Coronary artery (tissue), 2 donors: ENCODE measurements at places on chromosomes 2 and 18.

GRCh38 chr2:38492042-38492615 lies 110.6 kb downstream of the HNRNPLL start:
- DNase-seq, result no peak

DNA sequence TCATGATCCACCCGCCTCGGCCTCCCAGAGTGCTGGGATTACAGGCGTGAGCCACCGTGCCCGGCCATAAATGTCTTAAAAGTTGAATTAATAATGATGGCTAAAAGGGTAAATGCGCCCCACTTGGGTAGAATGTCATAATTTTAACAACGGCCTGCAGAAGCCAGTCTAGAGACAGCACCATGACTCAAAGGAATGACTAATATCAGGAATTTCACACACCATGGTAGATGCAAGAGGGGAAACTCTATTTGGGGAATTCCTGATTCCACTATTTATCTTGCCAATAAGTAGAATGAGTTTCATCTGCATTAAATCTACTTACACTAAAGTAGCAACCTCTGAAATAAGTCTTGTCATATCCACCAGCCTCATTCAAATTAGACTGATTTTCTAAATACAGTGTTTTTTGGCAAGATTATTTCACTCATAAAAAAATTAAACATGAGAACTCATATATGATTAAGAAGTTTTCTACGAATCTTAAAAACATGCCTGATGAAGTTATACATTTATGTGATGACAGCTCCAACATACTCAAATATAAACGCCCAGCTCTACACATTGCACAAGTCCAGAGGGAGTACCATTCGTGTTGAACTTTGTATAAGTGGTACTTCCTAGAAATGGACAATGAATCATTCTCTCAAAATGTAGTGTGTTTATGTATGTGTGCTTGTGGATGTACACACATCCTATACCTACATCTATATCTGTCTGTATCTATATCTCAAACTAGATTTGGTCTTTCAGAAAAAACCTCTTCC lies 309.7 kb downstream of the IRS1 start:
- DNase-seq, result no peak

DNA sequence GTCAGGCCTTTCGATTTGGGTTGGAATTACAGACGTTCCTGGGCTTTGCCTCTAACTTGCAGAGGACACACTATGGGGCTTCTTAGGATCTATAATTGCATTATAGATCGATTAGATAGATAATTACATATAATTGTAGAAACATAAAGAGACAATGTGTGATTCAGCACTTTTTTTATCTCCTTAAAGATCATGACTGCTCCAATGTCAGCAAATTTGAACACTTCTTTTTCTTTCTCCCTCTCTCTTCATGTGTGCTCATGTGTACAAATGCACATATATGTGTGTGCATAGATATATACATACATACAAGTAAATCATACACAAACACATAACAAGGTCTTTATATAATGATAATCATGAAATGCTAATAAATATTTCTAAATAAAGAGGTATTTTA lies 1261.2 kb upstream of the SLC39A10 start:
- no peak for DNase-seq

DNA sequence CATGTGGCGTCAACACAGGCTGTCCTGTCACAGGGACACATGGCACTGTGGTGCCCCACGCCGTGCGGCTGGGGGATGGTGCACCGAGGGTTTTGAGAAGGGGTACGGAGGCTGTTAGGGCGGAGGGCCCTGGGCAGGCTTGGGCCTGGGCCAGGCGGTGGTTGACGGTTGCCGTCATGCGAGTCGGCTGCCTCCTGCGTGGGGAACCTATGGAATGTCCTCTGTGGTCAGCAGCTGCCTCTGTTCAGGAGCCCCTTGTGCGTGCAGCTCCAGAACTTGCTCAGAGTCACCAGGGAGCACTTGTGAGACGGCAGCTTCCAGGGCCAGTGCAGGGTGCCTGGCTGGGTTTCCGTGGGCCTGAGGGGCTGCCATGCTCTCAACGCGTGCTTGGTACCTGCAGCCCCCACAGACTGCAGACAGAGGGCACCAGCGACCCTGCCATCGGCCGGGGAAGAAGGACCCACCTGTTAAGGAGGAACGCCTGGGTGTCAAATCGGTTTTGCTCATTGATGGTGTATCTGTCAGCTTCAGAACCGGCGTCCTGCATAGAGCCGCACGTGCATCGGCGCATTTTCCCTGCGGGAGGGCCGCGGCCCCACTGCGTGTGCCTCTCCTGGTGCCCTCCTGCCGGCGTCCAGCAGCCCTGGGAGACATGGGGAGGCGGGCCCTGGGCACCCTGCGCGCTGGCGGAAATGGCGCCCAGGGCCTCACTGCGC lies 10.0 kb upstream of the D2HGDH start:
- no peak for DNase-seq

DNA sequence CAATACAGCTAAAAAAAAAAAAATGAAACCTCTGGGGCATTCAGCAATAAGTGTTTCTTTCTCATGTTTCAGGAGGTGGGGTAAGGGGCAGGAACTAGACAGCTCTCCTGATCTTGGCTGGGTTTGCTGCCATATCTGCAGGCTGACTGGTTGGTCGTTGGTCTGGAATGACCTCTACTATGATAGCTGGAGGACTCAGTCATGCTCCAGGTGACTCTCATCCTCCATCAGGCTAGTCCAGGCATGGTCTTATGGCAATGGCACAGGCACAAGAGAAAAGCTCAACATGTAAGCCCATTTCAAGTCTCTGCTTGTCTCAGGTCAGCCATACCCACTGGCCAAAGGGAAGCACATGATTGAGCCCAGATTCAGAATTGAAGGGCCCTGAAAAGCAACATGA lies 9.5 kb upstream of the SLC1A4 start:
- no peak for DNase-seq

DNA sequence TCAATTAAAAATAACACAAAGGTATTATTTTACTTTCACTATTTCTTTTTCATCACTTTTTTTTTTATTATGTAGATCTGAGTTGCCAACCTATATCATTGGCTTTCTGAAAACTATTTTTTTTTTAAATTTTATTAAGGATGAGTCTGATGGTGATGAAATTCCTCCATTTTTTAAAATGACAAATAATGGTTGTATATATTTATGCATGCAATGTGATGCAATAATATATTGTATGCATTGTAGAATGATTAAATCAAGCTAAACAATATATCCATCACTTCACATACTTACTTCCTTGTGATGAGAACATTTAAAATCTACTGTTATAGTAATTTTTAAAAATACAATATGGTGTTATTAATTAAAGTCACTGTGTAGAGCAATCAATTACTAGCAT lies 1081.6 kb downstream of the CNTNAP5 start:
- DNase-seq, result no peak

DNA sequence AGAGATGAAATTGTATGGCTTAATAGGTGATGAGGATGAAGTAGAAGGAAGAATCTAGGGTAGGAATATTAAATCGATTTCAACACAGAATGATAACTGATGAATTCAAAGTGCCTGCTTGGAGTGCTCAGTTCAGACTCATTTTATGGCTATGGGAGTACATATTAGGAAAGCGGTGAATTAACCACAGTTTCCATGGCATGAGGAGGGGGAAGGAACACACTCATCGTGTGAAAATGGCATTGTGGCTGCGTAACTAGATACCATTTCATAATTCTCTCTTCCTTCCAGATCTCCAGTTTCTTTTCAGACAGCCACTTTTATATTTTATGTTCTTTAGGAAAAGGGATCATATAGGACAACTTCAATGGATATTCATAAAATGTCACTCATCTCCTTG lies 232.3 kb upstream of the KCNJ3 start:
- no peak for DNase-seq

DNA sequence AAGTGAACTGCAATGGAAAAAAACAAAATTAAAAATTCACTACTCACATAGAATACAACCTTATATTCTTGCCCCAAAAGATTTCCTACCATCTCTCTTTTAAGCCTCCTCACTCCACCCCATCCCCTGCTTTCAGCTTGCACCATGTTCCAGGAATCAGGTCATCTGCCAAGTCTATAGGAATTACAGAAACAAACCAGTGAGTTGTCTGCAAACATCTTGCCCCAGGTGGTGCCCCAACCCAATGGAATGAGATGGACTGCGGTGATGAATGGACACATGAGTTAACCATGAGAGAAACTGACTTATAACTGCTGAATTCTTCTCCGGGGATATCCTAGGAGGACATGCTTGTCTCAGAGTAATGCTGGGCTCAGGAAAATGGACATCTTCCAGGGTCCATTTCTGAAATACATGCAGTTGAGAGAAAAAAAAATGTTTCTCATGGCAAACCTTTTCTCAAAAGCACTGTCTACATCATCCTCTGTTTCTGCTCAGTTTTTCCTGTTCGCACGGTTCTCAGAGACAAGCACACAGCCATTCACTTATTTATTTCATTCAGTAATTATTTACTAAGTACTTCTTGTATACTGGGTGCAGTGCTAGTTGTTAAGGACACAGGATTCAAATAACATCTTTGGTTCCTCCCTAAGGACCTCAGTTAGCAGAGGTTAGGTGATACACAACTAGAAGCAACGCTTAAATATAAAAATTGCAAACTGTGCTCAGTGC lies 350.0 kb downstream of the RND3 start:
- DNase-seq, result no peak

- no peak for DNase-seq
Observed at GRCh38 chr2:238378230-238379095, 48.3 kb upstream of the ASB1 start.

GRCh38 chr2:26527726-26528585 lies 50.0 kb upstream of the OTOF start:
- no peak for DNase-seq

DNA sequence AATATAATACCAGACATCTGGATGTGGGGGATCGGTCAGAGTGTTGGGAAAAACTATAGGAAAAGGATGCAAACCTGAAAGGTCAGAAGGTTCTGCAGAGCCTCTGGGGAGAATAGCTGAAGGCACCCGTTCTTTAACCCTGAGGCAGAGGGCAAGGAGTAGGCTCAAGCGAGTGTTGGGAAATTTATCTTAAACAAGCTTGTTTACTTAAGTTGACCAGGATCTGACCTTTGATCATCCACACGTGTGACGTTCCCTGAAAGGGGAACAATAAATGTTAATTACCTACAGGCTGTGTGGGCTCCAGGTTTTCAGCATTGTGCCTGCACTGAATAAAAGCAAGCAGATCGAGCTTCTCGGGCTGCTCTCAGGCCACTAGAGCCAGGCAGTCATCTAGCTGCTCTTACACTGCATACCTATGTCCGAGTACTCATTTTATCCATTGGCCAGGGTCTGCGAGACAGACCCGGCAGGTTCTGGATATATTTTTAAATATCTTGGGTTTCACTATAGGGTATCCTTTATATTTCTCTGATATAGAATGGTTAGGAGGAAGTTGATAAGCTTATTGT lies 400.6 kb upstream of the CHST9 start:
- no peak for DNase-seq

DNA sequence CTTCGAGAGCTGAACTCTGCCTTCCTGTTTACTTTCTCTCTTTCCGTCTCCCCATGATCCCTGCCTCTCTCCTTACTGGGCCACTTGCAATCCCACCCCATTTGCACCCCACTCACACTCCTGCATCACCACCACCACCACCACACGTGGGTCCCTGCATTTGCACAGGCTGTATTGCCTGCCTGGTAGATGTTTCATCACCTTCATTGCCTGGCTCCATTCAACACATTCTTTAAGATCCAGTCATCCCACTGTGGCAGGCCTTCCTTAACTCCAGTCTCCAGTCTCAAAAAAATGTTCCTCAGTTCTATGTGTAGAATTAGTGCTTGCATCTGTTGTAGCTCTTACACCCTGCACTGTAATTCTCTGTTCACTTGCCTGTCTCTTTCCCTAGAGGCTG lies 13.9 kb downstream of the NOSTRIN start:
- no peak for DNase-seq

DNA sequence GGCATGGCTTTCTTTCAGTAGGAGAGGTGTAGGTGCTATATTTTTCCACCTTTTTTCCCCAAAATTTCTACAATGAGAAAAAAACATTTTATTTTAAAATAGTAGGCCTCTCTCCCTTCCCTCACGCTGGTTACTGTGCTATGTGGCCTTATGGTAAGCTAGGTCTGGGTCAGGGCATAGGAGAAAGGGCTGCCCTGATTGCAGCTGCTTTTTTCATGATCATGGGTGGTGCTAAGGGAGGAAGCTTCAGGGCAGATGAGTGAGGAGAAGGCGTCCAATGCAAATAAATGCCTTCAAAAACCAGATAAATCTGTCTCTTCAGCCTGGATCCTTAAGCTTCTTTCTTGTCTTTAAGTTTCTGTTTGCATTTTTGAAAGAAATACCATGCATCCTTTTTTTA lies 246.4 kb downstream of the ALPK2 start:
- no peak for DNase-seq

- no peak for DNase-seq
Observed at GRCh38 chr2:142791335-142791734, 86.1 kb upstream of the KYNU start.

DNA sequence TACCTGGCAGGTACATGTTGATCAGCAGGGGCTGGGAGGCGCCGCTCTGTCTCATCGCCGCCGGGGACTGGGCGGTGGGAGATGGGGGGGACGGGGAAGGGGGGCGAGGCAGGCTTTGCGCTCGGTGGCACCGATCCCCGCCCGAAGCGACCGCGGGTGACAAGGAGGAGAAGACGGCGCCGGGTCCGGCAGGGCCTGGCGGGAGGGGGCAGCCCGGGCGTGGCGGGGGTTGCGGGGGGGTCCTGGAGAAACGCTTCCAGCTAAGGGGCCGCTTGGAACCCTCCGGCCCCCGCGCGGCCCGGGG lies at the start of gene FEV:
TSS of gene FEV (minus strand) at position 164 of the 304 bp plus-strand sequence. CDS start at position 55, 109 bp downstream.
- DNase-seq, result no peak

GRCh38 chr18:48676346-48676745 lies 137.5 kb downstream of the CTIF start:
- DNase-seq, result no peak

DNA sequence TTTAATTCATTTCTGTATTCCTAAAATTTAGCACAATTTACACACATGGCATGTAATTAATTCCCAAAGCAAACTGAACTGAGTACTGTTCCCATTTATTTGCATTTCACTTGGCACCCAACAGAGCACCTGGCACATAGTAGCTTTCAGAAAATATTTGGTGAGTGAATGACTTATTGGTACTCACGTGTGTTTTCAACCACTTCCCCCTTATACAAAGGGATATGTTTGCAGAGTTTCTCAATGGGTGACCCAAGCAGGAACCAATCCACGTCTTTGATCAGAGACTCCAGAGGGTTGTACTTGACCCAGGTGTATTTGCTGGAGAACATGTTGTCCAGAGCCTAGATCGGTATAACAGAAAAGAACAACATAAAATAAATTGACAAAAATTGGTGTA lies 6.6 kb downstream of the GKN2 start:
- no peak for DNase-seq

GRCh38 chr2:9401646-9402371 lies 21.5 kb downstream of the ITGB1BP1 start:
- DNase-seq, result no peak

- no peak for DNase-seq
Observed at GRCh38 chr18:22417496-22418188, at the start of gene CTAGE1. Gene CTAGE1 (minus strand): TSS chr18:22417915. CDS start chr18:22417811, 104 bp downstream.

GRCh38 chr2:237122214-237122666 lies 36.6 kb downstream of the COPS8 start:
- peak; percentile 78 for DNase-seq

DNA sequence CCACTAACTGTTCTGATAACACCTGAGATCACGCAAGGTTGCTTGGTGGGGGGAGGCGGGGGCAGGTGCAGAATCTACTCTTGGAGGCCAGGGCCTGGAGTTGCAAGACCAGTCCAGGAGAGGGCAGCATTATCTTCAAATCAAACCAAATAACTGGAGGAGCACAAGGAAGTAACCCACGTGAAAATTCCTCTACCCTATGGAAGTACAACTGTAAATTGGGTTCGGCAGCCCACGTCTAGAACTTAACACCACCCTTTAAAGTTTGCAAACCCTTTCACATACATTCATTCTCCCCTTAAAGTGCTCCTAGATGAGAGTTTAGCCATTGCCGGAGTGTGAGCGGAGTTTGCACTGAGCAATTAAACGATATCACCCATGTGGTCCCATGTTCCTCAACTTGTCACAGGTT lies 19.6 kb upstream of the CXCR1 start:
- no peak for DNase-seq
